ENCODE measurements at places on chromosomes 11 and 22. TPM values are rescaled to one million over a fixed set of nuclear protein-coding genes. Genes with fewer than 3 reads are reported as not detected.

THY1 gene
- 240 TPM for polyA plus RNA-seq

DNA sequence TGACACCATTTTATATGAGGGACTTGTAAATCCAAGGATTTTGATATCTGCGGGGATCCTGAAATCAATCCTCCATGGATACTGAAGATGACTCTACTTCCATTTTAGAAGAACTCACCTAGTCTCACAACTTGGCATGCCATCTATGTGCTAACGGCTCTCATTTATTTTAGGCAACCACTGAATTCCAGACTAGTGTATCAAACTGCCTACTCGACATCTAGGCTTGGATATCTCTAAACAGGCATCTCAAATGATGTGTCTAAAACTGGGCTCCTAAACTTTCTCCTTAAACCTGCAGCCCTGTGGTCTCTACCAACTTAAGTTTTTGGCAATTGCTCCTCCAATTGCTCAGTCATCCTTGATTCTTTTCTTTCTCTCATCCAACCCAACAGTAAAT is 31.2 kb upstream of the CLNS1A start:
- H3K27me3 ChIP-seq = no peaks in the 10 kb centered on the region
- no peaks in the 10 kb centered on the region for H3K4me1 ChIP-seq
- H3K27ac ChIP-seq = no peak overlapping the region
- no peak for DNase-seq
- no peak overlapping the region for H3K4me3 ChIP-seq

TBX10 gene
- polyA plus RNA-seq = not detected

DNA sequence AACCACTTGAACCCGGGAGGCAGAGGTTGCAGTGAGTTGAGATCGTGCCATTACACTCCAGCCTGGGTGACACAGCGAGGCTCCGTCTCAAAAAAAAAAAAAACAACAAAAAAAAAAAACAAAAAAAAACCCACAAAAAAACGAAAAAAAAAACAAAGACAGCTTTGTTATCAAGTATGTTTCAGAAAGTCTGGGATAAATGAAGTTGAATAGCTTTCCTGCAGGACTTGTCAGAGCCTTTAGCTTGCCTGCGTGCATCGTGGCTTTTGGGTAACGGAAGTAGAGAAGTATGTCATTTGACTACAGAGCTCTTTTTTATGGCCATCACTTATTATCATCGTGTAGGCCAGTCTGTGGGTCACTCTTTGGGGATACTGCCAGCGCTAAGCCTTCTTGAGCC is 14.6 kb downstream of the TRIOBP start:
- H3K27me3 ChIP-seq = no peaks in the 10 kb centered on the region
- H3K4me1 ChIP-seq = no peaks in the 10 kb centered on the region
- DNase-seq = no peak

DNA sequence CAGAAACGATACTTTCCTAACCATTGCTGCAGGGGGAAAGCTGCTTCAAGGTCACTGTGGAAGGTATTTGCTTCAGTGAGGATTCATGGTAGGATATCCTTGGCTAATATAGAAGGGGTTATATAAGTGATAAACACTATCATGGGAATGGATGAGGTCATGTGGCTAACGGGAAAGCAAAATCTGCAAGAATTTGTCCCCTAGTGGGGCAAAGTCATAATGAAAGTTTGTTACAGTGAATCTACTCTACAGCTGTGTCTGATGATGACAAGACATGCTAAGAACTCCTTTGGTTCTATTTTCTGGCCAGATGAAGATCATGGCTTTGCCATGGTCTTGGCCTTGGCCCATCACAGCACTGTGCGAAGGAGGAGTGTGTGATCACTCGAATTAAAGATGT is 13.8 kb downstream of the MMP20 start:
- H3K27ac ChIP-seq = no peak overlapping the region
- H3K4me3 ChIP-seq = no peak overlapping the region
- no peaks in the 10 kb centered on the region for H3K4me1 ChIP-seq
- DNase-seq = no peak
- no peaks in the 10 kb centered on the region for H3K27me3 ChIP-seq
- H3K36me3 ChIP-seq = no peaks in the 10 kb centered on the region

ANO5 gene
- 3.5 TPM for polyA plus RNA-seq

GPR152 gene
- not detected for polyA plus RNA-seq

DNA sequence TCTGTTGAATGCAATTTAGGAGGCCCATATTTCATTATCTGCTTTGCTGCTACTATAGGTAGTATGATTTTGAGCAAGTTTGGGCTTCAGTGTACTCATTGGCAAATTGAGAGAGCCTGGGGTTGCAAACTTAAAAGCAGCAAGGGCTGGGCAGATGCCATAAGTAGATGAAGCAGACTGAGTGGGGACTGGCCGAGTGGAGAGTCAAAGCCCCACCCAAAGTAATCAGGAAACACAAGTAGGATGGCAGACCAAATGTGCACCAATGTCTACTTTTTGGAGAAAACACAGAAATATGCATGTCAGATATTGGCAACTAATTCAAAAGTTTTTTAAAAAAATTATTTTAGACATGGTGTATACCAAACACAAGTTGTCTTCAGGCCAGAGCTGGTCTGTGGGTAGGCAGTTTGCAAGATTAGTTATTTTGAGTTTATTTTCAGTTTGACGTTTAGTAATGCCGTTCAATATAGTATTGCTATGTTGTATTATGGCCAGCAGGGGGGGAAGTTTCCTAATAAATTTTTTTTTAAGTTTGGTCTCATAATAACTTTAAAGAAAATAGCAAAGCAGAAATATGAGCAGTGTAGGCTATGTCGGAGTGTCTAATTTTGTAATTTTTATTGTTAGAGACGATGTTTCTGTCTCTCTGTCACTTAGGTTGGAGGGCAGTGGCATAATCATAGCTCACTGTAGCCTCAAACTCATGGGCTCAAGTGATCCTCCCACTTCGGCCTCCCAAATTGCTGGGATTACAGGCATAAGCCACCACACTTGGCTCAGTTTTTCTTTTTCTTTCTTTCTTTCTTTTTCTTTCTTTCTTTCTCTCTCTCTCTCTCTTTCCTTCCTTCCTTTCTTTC is 105.1 kb downstream of the HIPK3 start:
- no peak overlapping the region for H3K4me3 ChIP-seq
- peak; percentile 55 for DNase-seq

GRCh38 chr11:15649371-15650104 is 534.8 kb downstream of the INSC start:
- no peak for DNase-seq
- H3K36me3 ChIP-seq = no peaks in the 10 kb centered on the region
- H3K27ac ChIP-seq = peak overlapping the region; percentile 62

DNA sequence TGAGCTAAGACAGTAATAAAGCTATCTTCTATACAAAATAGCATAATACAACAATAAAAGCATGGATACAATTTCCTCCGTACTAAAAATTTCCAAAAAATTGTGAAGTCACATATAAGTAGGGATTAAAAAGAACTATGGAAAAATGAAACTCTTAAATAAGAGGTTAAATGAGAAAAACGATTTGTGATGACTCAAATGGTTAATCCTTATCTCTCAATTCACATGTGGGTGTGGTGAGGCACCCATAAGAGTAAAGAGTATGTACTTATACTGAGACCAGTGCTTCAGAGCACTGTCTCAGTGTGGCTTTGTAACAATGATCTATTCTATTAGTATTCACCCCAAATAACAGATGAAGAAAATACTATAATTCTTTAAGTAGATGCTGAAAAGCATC is 25.0 kb upstream of the CCDC34 start:
- no peak for DNase-seq
- H3K27ac ChIP-seq = no peak overlapping the region
- H3K4me3 ChIP-seq = no peak overlapping the region
- H3K27me3 ChIP-seq = no peaks in the 10 kb centered on the region

DNA sequence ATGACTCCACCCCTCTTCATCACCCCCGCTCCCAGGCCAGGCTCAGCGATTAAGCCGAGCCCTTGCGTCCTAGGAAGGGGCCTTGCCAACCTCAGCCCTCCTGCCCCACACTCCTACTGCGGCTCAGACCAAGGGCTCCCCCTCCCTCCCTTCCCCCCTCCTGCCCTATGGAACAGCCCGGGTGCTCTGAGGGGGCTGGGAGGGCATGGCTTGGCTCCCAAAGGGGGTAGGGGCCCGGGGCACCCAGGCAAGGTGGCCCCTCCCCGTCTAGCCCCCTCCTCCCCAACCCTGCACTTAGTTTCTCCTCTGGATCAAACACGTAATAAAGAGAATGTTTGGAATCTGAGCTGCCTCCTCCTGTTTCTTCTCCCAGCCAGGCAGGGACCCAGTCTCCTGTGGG is 6.3 kb downstream of the RCOR2 start:
- H3K4me1 ChIP-seq = no peaks in the 10 kb centered on the region
- no peaks in the 10 kb centered on the region for H3K36me3 ChIP-seq
- H3K4me3 ChIP-seq = no peak overlapping the region
- H3K27ac ChIP-seq = no peak overlapping the region
- DNase-seq = peak; percentile 68
- H3K27me3 ChIP-seq = no peaks in the 10 kb centered on the region

DNA sequence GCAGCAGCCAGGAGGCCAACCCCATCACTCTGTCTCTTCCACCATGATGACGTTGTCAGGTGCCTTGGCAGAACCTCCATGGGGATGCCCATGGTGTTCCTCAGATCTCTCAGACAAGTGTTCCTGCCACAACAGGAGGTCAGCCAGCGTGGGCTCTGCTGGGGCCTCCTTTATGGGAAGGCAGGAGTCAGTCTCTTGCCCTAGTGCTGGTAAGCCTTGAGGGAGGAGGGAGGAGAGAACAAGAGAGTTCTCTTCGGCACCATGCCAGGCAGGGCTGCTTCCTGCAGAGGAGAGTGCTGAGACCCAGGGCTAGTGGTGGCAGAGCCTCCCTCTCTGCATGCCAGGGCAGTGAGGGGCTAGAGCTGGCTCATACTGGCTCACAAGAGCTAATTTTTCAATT is 32.5 kb downstream of the GNAZ start:
- DNase-seq = no peak
- no peaks in the 10 kb centered on the region for H3K36me3 ChIP-seq
- no peak overlapping the region for H3K4me3 ChIP-seq
- H3K27ac ChIP-seq = no peak overlapping the region

OLFML1 gene
- polyA plus RNA-seq = 8.3 TPM

DNA sequence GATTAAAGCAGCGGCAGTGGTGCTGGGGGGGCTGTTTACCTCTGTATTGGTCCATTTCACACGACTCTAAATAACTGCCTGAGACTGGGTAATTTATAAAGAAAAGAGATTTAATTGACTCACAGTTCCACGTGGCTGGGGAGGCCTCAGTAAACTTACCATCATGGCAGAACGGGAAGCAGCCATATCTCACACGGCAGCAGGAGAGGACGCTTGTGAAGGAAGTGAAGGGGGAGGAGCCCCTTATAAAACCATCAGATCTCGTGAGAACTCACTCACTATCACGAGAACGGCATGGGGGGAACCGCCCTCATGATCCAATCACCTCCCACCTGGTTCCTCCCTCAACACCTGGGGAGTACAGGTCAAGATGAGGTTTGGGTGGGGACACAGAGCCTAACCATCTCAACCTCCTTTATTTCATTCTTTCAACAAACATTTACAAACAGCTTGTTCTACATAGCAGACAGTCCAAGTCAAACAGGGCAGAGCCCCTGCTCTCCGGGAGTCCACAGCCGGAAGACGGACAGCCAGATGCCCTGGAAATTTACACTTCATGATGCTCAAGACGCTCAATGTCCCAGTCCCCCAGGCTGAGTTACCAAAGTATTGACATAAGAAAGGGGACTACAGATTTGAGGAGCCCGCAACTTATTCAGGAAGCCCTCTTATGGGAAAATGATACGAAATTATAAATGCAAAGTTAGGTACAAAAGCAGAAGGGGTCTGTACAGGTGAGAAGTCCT is 26.3 kb upstream of the HMGXB4 start:
- H3K4me1 ChIP-seq = no peaks in the 10 kb centered on the region
- H3K36me3 ChIP-seq = no peaks in the 10 kb centered on the region
- H3K4me3 ChIP-seq = no peak overlapping the region
- H3K27me3 ChIP-seq = no peaks in the 10 kb centered on the region

GRCh38 chr11:113322158-113322557 is 7.8 kb downstream of the TTC12 start:
- no peak overlapping the region for H3K4me3 ChIP-seq
- peaks cover 11% of the 10 kb centered on the region for H3K36me3 ChIP-seq
- H3K4me1 ChIP-seq = no peaks in the 10 kb centered on the region

GRCh38 chr22:30289980-30290313 is 642 bp upstream of the CASTOR1 start:
- H3K4me1 ChIP-seq = peaks cover 31% of the 10 kb centered on the region
- peak overlapping the region; percentile 63 for H3K4me3 ChIP-seq
- peaks cover 34% of the 10 kb centered on the region for H3K36me3 ChIP-seq
- no peaks in the 10 kb centered on the region for H3K27me3 ChIP-seq
- DNase-seq = no peak

DNA sequence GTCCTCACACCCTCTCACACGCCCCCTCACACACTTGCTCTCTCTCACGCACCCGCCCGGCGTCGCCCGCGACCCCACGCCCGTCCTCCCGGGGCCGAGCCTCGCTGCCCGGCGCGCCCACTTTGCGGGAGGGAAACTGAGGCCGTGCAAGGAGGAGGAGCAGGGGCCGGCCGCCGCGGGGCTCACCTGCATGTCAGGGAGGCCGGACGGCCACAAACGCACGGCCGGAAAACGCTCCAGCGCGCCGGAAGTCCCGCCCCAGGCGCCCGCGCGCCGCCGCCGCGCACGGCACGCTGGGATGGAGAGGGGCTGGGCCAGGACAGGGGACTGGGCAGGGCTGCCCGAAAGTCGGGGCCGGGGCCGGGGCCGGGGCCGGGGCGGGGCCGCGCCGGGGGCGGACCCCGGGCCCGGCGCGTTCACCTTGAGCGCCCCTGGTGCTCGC is at the start of gene CHID1:
Gene CHID1 (minus strand): TSS at position 222 of the 442 bp plus-strand sequence. CDS start 5,994 bp downstream, outside the sequence.
- H3K27me3 ChIP-seq = no peaks in the 10 kb centered on the region
- H3K4me1 ChIP-seq = no peaks in the 10 kb centered on the region
- peak; percentile 93 for DNase-seq
- H3K36me3 ChIP-seq = no peaks in the 10 kb centered on the region

DNA sequence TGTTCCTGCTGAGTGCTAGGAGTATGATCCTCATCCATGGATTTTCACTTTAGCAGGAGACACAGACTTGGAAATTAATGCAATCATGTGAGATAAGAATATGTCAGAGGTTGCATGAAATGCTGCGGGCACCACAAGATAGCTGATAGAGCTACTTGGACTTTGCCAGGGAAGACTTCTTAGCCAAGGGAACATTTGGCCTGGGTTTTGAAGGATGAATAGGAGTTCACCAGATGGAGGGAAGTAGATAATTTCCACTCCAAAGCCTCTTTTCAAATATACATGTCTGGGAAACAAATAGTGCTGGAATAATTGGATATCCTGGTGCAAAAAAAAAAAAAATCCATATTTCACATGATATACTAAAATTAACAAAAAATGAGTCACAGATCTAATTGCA is 44.2 kb downstream of the MYO18B start:
- no peak overlapping the region for H3K4me3 ChIP-seq
- DNase-seq = no peak
- H3K4me1 ChIP-seq = no peaks in the 10 kb centered on the region
- no peaks in the 10 kb centered on the region for H3K27me3 ChIP-seq
- H3K36me3 ChIP-seq = no peaks in the 10 kb centered on the region

DNA sequence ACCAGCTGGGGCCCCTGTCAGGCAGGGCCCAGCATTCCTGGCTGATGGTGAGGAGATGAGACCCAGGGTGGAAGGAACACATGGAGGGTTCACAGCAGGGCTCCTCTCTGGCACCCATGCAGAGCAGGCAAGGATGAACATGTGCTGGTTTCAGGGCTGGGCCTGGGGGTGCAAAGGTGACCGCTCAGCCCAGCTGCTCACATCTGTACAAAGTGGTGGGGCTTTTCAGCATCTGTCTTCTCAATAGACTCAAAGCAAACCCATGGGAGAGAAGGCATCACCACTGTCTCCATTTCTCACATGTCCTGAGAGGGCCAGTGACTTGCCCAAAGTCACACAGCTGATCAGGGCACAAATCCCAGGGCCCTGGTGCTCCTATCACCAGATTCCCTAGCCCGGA is 27.3 kb upstream of the TCF20 start:
- H3K27me3 ChIP-seq = no peaks in the 10 kb centered on the region
- H3K4me3 ChIP-seq = no peak overlapping the region
- H3K27ac ChIP-seq = no peak overlapping the region
